Activated T-helper 17 cell treated with anti-CD3 and anti-CD28 coated beads, Interleukin-2, amount 50 U/mL, for 72 hours (primary cell): ENCODE measurements at places on chromosomes 6 and 20.

DNA sequence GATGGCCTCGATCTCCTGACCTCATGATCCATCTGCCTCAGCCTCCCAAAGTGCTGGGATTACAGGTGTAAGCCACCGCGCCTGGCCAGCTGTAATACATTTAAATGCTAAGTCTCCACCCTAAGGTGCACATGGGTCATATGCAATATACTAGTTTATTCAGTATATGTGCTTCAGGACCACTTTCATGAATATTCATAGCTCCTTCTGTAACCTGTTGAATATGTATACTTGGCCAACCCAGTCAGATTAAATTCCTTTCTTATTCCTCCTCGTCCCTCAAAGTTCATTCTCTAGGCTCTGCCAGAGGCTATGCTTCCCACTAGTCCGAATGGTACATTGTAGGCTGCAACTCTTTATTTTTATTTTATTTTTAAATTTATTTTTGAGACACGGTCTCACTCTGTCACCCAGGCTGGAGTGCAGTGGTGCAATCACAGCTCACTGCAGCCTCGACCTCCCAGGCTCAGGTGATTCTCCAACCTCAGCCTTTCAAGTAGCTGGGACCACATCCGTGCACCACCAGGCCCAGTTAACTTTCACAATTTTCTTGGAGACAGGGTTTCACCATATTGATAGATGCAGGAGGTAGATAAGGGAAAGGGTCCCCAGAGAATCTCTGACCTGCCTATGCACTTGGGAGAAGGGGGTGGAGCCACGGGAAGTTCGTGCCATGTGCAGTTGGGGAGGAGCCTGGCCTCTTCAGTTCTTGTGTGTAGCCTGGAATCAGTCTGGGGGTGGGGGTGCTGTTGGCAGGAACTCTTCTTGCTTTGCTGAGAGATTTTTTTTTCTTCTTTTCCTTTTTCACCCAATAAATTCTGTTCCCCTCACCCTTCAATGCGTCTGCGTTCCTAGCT is 41.3 kb upstream of the DDR1 start:
- ATAC-seq: peak; percentile 52

GRCh38 chr6:155693573-155694418 is 238.2 kb upstream of the NOX3 start:
- ATAC-seq: no peak

DNA sequence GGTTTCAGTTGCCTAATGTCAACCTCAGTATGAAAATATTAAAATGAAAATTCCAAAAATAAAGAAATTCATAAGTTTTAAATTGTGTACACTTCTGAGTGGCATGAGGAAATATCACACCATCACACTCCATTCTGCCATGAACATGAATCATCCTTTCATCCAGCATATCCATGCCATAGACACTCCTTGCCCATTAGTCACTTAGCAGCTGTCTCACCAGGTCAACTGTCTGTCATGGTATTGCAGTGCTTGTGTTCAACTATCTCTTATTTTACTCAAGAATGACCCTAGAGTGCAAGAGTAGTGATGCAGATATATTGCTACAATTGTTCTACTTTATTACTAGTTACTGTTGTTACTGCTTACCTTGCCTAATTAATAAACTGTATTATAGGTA is 712.4 kb downstream of the EPHA7 start:
- ATAC-seq: no peak

DNA sequence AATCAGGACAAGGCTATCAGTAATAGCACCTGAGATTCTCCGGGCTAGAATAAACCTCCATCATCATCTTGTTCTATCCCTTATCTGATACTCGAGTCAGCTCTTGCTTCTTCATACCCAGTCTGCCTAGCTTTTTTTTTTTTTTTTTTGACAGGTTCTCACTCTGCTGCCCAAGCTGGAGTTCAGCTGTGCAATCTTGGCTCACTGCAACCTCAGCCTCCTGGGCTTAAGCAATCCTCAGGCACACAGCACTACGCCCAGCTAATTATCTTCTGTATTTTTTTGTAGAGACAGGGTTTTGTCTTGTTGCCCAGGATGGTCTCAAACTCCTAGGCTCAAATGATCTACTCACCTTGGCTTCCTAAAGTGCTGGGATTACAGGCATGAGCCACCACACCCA is 19.5 kb downstream of the SRSF6 start:
- ATAC-seq: no peak

- ATAC-seq: no peak
Measured at GRCh38 chr20:117518-117917, 24.9 kb upstream of the DEFB126 start.

GRCh38 chr20:24079661-24080412 is 91.3 kb upstream of the GGTLC1 start:
- ATAC-seq: no peak

- no peak for ATAC-seq
Measured at GRCh38 chr20:39603219-39603618, 641.1 kb downstream of the DHX35 start.

DNA sequence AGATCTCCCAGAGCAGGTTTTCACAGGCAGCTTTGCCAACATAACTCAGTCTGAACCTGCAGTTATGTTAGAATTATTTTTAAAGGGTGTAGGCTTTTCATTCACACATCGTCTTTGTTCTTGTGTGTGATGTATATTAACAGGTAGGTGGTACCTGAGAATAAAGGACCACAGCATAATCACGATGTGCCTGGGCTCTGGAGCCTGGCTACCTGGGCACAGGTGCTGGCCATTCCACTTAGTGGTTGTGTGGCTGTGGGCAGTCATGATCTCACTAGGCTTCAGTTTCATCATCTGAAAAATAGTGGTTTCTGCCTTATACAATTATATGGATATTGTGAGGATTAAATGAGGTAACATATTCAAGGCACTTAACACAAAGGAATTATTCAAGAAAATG is 6.4 kb downstream of the CD109 start:
- no peak for ATAC-seq

- ATAC-seq: peak; percentile 5
Measured at GRCh38 chr20:59164686-59165391, 1.2 kb downstream of the ZNF831 start.

DNA sequence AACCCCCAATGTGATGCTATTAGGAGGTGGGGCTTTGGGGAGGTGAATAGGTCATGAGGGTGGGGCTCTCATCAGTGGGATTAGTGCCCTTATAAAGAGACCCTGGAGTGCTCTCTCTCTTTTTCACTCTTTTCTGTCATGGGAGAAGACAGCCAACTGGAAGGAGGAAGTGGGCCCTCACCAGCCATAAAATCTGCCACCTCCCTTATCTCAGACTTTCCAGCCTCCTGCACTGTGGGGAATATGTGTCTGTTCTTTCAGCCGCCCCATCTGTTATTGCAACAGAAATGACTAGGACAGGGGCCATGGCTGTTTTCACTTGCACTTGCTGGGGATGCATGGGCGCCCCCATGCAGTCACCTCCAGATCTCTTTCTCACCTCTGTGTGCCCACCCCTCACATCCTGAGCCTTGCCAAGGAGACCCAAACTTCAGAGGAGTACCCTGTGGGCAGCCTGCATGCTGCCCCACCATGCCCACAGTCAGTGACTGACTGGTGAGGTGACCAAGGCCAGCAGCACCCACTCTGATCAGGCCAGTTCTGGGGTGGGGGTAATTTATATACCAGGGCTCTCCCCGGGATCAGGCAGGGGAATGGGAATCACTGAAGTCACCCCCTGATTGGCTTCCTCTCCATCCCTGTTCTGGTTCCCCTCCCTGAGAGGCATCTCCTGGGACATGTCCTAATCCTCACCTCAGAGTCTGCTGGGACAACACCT is 118.4 kb downstream of the ANKRD60 start:
- no peak for ATAC-seq

DNA sequence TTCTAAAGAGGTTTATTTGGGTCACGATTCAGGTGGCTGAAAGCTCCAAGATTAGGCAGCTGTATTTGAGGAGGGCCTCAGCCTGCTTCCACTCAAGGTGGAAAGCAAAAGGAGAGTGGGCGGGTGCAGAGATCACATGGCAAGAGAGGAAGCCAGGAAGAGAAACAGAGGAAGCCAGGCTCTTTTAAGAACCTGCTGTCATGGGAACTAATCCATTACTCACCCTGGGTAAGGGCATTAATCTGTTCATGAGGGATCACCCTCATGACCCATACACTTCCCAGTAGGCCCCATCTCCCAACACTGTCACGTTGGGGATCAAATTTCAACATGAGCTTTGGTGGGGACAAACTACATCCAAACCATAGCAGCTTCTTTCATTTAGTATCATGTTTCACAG is 53.9 kb downstream of the DHX35 start:
- ATAC-seq: peak; percentile 40

GRCh38 chr20:24718277-24718676 is 230.8 kb upstream of the CST7 start:
- ATAC-seq: no peak

- no peak for ATAC-seq
Measured at GRCh38 chr20:20342066-20342465, 25.8 kb upstream of the INSM1 start.

DNA sequence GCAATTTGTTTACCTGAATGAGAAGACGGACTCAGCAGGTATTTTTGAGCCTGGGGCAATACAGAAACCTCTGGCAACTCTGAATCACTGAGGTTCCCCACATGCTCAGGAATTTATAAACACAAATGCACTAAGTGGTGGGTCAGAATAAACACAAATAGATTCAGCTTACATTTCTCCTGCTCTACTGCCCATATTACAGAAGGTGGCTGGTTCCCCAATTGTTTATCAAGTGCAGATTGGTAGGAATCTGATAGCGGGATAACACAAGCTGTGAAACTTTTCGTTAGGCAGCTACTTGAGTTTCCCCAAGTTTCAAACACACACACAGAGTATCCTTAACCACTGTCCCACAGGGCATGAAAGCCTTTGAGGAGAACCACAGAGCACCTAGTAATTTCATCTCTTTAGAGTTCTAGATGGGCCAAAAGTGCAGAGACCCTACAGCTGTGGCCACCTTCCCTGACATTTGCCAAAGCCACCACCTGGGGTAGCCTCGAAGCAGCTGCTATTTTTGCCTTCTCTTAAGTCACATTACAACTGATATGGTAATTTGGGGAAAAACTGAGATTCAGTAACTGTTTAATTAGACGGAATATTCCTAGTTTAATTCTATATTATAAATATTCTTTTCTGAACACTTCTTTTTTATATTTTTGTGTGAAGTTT is 204.2 kb upstream of the PTCHD4 start:
- no peak for ATAC-seq

DNA sequence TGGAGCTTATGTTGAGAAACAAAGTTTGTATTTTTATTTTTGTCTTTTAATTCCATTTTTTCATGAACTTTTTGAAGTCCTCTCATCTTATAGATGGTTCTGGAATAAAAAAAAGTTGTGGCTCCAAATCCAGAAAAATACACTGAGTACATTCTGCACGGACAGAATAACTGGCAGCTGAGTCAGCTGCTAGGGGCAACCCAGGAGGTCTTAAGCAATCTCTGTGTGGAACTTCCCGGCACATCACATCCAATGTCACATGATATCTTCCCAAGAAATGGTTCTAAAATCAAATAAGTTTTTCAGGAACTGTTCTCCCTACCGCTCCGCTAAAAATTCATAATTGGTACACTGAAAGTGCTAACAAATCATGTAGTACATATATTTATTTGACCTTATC is 29.8 kb downstream of the SLC13A3 start:
- ATAC-seq: no peak

DNA sequence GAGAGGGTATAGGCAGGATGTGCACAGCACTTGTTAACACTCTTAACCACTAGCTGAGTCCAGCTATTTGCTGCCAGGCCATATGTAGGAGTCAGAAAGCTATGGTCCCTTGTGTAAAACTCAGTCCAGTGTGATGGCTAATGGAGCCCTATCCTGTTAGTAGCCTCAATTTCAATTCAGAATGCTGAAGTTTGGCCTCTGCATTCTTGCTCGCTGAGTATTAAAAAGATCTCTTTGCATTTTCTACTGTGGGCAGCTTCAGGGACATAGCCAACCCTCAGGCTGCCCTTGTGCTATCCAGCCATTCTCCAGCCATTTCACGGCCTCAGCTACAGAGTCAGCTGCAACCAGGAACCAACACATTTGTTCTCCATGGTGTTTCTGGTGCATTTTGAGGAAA is 92.5 kb downstream of the SPTLC3 start:
- ATAC-seq: no peak

GRCh38 chr20:3714092-3714491 is 1.7 kb upstream of the SIGLEC1 start:
- ATAC-seq: no peak

DNA sequence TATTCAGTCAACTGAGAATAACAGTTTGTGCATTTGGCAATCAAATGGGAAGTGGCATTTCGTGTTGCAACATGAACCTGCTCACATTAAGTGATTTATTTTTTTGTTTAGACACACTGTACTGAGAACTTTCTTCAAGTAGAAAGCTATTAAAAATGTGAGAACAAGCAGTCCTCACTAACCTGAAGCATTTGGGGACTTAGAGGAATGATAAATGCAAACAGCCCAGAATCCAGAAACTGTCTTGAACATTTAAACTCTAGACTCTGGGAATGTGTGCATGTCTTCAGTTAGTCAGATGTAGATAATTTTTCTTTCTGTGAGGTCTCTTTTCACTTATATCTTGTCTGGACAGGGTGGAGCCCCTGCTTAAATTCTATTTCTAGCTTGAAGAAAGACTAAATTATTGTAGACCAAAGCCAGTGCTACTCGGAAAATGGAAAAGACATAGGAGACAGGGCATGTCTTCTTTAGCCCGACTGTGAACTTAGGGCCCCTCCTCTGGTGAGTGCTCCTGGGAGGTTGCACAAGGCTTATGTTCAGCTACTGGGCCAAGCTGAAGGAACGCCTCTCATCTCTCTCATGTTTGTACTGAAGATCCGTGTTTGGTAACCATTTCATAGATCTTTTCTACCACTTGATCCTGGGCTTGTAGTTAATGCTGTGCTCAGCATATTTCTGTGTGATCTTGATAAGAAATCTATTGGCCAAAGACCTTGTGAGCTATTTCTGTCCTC is 70.1 kb downstream of the SLX4IP start:
- ATAC-seq: no peak

DNA sequence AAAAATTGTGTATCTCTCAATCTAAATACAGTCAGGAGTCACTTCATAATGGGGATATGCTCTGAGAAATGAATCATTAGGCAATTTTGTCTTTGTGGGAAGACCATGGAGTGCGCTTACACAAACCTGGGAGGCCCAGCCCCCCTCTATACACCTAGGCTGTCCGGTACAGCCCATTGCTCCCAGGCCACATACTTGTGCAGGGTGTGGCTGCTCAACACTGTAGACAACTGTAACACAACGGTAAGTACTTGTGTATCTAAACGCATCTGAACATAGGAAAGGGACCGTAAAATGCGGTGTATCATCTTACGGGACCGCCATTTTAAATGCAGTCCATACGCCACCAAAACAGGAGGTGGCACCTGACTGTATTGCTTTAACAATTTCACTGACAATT is 58.0 kb upstream of the FRMD1 start:
- ATAC-seq: no peak

GRCh38 chr6:140178520-140178919 is 804.1 kb upstream of the CITED2 start:
- ATAC-seq: no peak

GRCh38 chr6:148878683-148879082 is 131.9 kb downstream of the UST start:
- peak; percentile 55 for ATAC-seq

- ATAC-seq: no peak
Measured at GRCh38 chr6:46651006-46651405, 1.6 kb downstream of the CYP39A1 start.

- no peak for ATAC-seq
Measured at GRCh38 chr20:15081261-15081660, 743.8 kb upstream of the FLRT3 start.
